ENCODE measurements at places on chromosomes 13 and 19.

- no peaks in the 10 kb centered on the region for H3K36me3 ChIP-seq
- peak overlapping the region; percentile 51 for H3K4me3 ChIP-seq
- H3K27ac ChIP-seq = no peak overlapping the region
- no peaks in the 10 kb centered on the region for H3K27me3 ChIP-seq
- no peaks in the 10 kb centered on the region for H3K4me1 ChIP-seq
Measured at GRCh38 chr19:58054901-58055874, 3.9 kb upstream of the ZNF135 start.

- H3K36me3 ChIP-seq = no peaks in the 10 kb centered on the region
- peak; percentile 38 for DNase-seq
- H3K27me3 ChIP-seq = no peaks in the 10 kb centered on the region
- H3K27ac ChIP-seq = no peak overlapping the region
Measured at GRCh38 chr13:74675182-74675581, 541.0 kb upstream of the KLF12 start.

- H3K36me3 ChIP-seq = peaks cover 41% of the 10 kb centered on the region
- no peak overlapping the region for H3K4me3 ChIP-seq
- H3K27me3 ChIP-seq = no peaks in the 10 kb centered on the region
Measured at GRCh38 chr13:46010148-46010547, 42.4 kb downstream of the ZC3H13 start.

- H3K27ac ChIP-seq = no peak overlapping the region
- 0 out of 2 replicates have a peak, but pooled peaks cover 5% of the 10 kb centered on the region for H3K4me1 ChIP-seq
- no peaks in the 10 kb centered on the region for H3K36me3 ChIP-seq
- H3K27me3 ChIP-seq = no peaks in the 10 kb centered on the region
- no peak overlapping the region for H3K4me3 ChIP-seq
- peak; percentile 92 for DNase-seq
Measured at GRCh38 chr13:24220086-24220703, 59.7 kb downstream of the SPATA13 start.

- no peak overlapping the region for H3K4me3 ChIP-seq
- no peaks in the 10 kb centered on the region for H3K36me3 ChIP-seq
- H3K27me3 ChIP-seq = no peaks in the 10 kb centered on the region
- no peak for DNase-seq
Measured at GRCh38 chr13:32376642-32377415, 51.1 kb downstream of the N4BP2L1 start.

Measured in GM23248 (cell line).